ENCODE measurements at places on chromosomes 3 and 15.

DNA sequence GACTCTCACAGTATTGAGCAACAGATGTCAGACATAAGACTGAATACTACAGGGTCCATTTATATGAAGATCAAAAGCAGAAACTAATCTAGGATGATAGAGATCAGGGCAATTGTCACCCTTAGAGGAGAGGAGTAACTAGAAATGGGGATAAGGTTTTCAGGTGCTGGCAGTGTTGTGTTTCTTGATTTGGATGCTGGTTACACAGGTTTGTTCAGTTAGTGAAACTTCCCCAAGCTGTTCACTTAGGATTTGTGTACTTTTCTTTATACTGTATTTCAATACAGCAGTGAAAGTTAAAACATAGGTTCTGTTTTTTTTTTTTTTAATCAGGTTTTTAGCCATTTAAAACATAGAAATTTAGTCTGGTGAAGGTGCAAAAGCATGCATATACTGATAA is 39.1 kb upstream of the CMTM7 start:
- no peak for DNase-seq

DNA sequence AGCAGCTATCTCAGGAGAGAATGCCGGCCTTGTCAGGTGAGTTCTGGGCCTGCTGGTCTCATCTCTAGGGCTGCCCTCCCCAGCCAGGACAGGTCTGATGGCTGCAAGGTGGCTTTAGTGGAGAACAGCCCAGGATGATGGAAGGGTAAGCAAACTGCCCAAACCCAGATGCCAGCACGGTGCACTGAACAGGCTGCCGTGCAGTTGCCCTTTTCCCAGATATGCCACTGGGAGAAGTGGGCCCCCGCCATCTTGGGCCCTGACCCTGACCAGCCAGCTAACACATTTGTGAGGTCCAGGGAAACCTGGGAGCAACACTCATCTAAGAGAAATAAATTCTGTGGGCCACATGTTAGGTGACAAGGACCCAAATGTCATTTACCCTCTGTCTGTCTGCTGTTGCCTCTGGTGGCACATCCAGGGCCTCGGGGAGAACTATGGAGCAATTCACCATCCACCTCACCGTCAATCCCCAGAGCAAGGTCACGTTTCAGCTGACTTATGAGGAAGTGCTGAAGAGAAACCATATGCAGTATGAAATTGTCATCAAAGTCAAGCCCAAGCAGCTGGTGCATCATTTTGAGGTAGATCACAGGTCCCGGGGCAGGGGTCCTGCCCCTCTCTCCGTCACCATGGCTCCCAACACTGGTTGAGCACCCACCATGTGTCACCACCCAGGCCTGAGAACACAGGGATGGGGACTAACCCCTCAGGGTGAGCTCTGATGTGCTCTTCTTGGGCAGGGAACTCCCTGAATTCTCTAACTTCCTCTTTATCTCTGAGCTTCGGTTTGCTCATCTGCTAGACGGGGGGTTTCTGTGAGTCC is 1.8 kb downstream of the ITIH1 start:
- DNase-seq = peak; percentile 54

DNA sequence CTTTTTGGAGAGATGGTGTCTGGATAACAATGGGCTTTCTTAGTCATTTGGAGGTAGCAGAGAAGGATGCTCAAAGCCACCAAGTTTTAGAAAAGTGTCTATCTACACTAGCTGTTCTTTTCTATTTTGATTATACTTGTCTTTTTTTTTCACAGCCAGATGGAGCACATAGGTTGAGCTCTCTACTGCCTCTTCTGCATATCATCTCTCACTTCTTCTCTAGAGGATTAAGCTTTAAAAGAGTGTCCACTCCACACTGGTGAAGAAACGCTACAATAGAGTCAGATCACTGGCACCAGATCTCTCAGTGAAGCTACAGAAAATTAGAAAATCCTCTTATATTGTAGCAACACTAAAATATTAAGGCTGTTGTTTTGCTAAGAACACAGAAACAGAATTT is 145.3 kb upstream of the MBNL1 start:
- DNase-seq = no peak

DNA sequence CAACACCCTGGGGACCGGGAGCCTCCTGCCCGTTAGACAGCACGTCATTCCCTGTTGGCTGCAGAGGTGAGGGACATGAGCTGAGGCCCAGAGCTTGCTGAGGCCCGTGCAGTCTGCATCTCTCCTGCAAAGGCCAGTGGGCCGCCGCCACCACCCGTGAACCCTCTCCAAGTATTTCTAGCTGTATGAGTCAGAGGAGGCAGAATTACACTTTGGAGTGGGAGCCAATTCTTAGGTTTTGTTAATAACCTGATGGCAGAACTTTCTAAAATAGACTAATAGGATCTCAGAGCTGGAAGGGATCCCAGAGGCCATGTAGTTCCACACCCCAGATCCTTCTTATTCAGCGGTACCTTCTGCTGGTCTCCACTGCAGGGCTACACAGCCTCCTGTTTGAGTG is 335.2 kb upstream of the CTDSPL start:
- DNase-seq = no peak

DNA sequence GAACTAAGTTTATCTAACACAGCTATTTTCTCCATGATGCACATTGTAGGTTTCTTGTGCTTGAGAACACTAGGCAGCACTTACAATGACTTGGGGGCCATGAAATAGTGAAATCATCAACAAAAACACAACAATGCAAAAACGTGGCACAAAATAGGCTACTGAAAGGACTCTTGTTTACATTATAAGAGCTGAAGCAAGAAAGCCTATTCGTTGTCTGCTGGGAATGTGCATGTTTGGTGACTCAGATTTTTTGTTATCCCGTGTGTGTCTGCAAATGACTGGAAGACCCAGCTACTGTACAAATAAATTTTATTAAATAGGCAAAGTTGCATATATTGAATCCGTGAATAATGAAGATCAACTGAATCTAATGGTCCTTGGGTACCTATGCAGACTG is 85.0 kb downstream of the TCF12 start:
- DNase-seq = no peak

DNA sequence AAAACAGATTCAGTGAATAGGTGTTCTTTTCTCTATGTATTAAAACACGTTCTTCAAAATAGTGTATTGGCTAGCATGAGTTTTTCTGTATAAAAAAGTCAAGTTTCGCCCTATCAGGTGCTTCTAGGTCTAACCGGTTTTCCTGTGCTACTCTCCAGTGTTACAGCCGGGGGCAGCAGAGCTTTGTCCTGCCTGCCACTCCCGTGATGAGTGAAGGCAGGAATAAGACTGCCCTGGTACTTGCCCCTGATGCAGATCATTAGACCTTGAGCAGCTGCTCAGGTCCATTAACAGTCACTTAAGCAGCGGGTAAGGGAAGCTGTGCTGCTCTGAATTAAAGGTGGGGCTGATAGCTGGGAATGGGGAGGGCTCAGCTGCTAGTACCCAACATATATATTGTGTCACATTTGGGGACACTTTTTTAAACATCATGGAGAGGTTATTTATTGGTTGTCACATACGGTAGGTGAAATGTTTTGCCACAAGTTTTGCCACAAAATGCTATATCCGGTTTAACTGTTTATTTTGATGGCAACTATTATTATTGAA is 1.3 kb upstream of the UNC13C start:
- DNase-seq = peak; percentile 26

DNA sequence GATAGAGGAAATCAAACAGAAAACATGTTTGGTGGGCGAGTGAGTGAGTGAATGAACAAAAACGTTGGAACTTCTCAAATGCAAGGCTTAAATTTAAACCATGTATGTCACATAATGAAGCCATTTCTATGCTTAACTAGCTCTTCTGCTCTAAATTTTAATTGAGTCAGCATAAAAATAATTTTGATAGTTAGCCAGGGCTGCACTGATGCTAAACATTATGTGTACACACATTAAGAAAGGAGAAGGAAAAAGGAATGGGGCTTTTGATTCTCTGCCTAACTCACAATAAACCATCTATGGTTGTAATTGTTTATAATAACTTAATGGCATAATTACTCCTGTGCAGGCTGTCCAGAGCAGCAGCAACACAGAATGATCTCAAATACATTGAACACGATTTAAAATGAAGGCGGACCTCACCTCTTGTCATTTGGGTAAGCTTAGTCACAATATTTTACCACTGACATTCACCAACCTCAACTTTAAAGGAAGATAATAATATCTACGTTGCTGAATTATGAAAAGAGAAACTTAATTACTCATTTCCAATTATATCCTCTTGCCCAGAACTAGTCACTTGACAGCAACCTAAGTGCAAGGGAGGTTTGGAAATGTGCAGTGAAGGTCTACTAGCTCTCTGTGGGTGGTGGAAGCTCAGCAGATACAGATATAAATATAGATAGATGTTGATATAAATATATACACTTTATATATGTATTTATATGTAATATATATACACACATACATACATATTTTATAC is 318.4 kb upstream of the TRIM42 start:
- DNase-seq = no peak

GRCh38 chr3:198070871-198071270 is 110.9 kb downstream of the LMLN start:
- no peak for DNase-seq

DNA sequence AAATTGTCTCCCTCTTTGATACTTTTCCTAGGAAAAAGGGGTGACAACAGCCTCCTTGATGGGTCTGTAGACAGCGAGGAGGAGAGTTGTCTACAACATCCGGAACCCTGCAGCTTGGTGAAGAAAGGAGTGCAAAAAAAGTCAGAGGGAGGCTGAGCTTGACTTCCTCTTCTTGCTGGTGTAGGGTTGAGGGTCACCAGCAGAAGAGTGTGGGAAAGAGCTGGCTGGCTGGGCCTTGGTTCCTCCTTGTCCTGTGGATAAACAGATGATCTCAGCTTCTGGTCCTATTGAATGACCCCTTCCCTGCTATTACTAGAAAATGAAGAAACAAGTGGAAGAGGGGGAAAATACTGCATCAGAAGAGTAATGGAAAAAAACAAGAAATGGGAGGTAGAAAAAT is 20.4 kb downstream of the SLC7A14 start:
- DNase-seq = no peak

GRCh38 chr15:79900087-79900486 is 3.3 kb upstream of the MTHFS start:
- peak; percentile 9 for DNase-seq

- DNase-seq = no peak
Observed at GRCh38 chr3:42700366-42701288, 2.0 kb downstream of the HHATL start.

DNA sequence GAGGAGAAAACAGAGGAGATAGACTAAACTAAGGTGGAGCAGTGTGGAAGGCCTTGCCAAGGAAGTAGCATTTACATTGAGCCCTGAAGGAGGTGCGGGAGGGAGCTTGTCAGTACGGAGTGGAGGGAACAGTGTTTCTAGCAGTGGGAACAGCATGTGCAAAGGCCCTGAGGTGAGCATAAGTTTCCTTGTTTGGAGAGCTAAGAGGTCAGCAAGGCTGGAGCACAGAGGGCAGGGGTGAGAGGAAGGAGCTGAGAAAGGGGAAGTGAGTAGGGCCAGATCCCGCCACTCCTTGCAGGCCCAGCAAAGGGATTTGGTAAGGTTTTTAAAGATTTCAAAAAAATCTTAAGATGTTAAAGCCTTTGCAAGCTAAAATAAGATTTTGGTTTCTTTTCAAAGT is 70.1 kb downstream of the HMCES start:
- peak; percentile 7 for DNase-seq

- no peak for DNase-seq
Observed at GRCh38 chr15:36884936-36885635, 215.3 kb downstream of the MEIS2 start.

GRCh38 chr3:63584681-63585080 is 67.8 kb upstream of the SNTN start:
- no peak for DNase-seq

- no peak for DNase-seq
Observed at GRCh38 chr3:48700731-48701405, 15.2 kb upstream of the NCKIPSD start.

DNA sequence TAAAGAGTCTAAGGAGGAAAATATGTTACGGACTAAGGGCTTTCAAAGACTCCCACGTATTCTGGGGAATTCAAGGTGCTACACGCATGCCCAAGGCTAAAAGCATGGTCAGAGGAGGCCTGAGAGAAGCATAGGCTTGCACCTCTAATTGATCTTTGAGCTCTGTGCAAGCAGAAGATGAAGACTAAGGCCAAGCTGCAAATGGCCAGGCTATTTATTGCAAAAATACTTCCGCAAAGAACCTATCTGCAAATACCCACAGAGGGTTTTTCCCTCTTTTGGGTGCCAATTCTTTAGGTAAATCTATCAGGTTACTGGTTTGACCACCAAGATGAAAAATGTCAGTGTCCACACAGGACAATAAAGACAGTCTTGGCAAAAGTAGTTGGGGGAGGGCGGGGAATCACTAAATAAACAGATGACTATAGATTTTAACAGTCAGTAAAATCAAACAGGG is 119.5 kb downstream of the STAG1 start:
- DNase-seq = no peak
